Activated CD8-positive, alpha-beta memory T cell treated with anti-CD3 and anti-CD28 coated beads, Interleukin-2, amount 10 ng/mL, durations not matched to agents 7 days and 5 days (primary cell): ENCODE measurements at places on chromosomes 1 and 21. TPM values are rescaled to one million over a fixed set of nuclear protein-coding genes. Genes with fewer than 3 reads are reported as not detected.
A peak's percentile ranks its signal among the peaks of the same experiment; 100 is the strongest.

- DNase-seq = no peak
Observed at GRCh38 chr1:210908257-210908656, 225.7 kb downstream of the KCNH1 start.

Gene HUNK
- total RNA-seq = not detected

- DNase-seq = no peak
Observed at GRCh38 chr1:161887730-161888287, 121.7 kb downstream of the ATF6 start.

Gene COL18A1
- total RNA-seq = 7.3 TPM

DNA sequence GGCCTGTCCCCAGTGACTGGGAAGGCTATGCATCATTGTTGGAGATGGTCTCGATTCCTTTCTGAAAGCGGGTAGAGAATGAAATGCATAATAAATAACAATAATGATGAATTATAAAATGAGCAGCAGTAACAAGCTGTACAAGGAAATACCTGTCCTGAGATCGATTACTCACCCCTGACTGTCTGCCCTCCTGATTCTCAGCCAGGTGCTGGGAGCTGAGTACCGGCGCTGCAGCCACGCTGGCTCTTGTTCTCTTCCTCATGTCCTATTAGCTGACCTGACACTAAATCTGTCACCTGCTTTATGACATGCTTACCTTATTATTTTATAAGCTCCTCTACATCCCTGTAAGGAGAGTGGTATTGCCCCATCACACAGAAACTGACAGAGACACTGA is 3.4 kb downstream of the AGPAT3 start:
- no peak for DNase-seq

GRCh38 chr1:18534810-18535205 is 54.1 kb downstream of the KLHDC7A start:
- DNase-seq = peak; percentile 18

DNA sequence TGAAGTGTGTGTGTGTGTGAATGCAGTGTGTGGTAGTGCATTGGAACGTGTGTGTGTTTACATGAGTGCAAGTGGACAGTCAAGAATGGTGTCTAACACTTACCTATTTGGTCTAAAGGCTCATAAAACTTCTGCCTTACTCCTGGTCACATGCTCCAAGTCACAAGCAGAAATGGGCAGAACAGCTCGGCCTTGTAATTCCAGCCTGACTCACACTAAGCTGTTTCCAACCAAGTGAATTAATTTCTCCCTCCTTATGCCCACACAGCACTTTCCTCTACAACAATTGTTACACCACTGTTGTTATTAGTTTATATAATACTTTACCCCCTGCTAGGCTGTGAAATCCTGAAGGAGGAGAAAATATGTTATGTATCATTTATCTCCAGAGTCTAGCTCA is 43.8 kb downstream of the DDR2 start:
- no peak for DNase-seq

Gene FMN2
- not detected for total RNA-seq

GRCh38 chr1:55912438-55912837 is 666.9 kb downstream of the PLPP3 start:
- DNase-seq = no peak

- no peak for DNase-seq
Observed at GRCh38 chr1:42003433-42003832, 84.7 kb upstream of the HIVEP3 start.
